ENCODE measurements at places on chromosomes 12 and 14.

DNA sequence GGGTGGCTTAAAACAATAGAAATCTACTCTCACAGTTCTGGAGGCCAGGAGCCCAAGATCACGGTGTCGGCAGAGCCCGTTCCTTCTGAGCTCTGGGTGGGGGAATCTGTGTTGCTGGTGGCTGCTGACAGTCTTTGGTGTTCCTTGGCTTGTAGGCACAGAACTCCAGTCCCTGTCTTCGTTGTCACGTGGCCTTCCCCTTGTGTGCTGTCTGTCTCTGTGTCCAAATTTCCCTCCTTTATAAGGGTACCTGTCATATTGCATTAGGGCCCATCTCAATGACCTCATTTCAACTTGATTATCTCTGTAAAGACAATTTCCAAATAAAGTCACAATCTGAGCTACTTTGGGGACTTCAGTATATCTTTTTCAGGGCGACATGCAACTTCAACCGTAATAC, 81.6 kb downstream of the CCDC92 start:
- DNase-seq, result no peak

DNA sequence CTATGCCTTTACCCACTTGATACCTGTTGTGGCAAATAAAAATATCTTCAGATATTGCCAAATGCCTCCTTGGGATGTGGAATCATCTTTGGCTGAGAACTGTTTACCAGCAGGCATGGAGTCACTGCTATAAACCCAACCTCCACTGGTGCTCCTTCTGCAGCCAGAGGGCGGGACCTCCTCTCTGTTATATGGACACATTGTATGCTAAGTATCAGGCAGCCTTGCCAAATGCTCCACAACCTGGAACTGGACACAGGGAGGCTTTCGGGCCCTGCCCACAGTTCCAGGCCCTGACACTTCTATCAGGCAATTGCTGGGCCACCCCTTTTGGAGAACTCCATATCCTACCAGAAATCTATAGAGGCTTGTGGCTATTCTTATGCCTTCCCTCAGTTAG, 201.0 kb downstream of the TMX1 start:
- DNase-seq, result no peak

DNA sequence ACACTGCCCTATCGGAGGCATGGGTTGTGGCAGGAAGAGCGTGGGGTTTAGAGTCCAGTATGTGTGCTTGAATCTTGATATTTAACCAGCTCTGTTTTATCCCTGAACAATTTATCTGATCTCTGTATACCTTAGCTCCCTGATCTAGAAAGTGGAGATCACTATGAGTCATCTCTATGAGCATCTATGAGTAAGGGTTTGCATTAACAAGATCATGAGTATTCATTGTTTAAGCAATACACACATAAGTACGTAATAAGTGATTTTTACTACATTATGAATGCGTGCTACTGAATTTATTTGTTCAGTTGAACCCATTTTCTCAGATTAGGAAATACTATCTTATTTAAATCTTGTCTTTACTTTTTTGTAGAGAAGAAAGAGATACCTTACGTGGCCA, 49.4 kb downstream of the GPATCH2L start:
- DNase-seq, result no peak

- DNase-seq, result no peak
These were observed 135.6 kb downstream of the BCL11B start for GRCh38 chr14:99136401-99136800.

- DNase-seq, result no peak
These were observed 845 bp upstream of the RARG start for GRCh38 chr12:53232646-53233461.

GRCh38 chr12:118033323-118033722, 16.8 kb downstream of the RFC5 start:
- no peak for DNase-seq

DNA sequence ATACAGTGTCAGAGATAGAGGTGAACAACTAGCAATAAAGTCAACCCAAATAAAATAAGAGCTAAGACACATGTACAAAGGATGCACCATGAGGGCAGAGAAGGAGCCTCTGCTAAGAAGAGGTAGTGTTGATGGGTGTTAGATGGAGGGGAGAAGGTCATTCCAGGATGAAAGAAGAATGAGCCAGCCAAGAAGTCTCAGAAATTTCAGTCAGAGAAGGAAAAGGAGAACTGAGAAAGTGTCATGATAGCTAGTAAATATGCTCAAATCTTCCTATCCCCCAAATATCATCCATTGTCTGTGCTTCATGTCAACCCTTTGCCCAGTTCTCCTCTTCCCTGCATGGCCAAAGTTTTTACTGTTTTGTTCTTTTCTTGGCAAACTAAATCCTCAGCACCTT, 225.2 kb upstream of the BTG1 start:
- no peak for DNase-seq

- no peak for DNase-seq
These were observed 32.0 kb upstream of the SIX1 start for GRCh38 chr14:60681271-60681670.

DNA sequence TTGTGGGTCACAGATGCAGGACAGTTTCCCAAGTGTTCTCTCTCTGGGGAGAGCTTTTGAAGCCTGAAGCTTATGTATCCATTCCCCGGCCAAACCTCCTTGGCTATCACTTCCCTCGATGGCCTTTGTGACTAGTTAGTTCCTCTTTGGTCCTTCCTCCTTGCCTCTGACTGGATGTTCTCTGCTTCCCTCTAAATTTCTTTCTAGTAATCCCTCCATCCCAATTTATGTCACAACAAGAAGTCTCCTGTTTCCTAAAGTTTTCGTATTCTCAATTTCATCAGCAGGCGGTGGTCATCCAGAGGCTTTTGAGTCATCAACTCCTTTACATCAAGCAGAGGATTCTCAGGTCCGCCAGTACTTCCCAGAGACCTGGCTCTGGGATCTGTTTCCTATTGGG, 27.5 kb downstream of the A2ML1 start:
- DNase-seq, result no peak

DNA sequence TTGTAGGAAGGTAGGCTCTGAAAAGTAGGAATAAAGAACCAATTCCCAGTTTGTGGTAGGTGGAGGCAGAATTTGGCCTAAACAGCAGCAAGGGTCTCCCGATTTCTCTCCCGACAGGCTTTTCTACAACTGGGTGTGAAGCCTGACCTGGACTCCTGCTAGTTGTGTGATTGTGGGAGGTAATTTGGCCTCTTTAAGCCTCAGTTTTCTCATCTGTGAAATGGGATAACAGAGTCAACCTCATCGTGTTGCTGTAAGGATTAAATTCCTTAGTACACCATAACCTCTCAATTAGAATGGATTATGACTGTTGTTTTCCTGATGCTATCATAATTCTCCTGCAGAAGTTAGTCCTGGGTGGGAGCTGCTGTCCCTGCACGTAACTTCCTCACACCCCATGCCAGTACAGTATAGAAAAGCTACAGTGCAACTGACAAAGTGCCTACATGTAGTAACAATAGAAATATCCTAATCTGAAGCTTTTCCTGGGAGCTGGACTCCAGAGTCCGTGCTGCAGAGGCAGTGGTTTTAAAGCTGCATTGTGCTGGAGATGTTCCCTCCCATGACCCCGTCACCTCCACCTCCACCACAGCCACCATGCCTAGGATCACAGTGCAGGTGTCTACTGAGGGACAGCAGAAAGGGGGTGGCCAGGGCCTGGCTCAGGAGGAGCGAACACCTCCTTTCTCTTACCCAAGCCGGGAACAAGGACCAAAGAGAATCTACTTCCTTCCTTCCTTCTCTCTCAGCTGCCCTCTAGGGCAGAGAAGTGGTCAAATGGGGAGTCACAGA, 76.5 kb downstream of the FBXL14 start:
- no peak for DNase-seq

GRCh38 chr14:45039390-45039789, 44.5 kb upstream of the PRPF39 start:
- DNase-seq, result no peak

DNA sequence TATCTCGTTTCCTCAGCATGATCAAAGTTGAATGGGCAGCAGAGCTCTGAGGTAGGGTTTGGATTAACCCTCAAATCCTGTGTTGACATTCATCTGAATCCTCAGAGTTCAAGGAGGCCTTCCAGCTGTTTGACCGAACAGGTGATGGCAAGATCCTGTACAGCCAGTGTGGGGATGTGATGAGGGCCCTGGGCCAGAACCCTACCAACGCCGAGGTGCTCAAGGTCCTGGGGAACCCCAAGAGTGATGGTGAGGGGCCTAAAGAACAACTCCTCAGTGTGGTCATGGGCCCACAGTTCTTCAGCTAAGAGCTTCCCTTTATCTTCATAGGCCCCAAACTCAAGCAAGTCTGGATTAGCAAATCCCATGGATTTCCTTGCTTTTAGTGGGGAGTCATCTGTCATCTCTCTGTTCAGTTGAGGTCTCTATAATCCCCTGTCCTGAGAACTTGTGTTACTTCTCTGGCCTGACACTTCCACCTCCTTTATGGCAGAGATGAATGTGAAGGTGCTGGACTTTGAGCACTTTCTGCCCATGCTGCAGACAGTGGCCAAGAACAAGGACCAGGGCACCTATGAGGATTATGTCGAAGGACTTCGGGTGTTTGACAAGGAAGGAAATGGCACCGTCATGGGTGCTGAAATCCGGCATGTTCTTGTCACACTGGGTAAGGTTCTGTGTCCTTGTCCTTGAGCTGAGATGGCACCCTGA, 1.5 kb downstream of the MYL6 start:
- no peak for DNase-seq

DNA sequence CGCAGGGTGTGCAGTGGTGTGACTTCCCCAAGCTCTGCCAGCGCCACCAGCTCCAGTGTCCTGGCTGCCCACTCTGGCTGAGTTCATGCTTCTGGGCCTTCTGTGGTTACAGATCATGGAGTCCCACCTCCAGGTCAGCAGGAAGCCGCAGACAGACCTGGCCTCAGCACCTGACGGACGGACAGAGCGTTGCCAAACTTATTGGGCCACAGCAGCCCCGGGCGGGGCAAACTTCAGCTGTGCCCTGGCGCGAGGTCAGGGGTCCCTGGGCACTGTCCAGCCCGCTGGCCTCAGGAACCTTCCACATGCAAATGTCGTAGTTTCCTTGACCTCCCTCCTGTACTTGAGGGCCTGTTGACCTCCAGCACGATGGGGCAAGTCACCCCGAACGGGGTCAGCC, 11.2 kb downstream of the GPR132 start:
- DNase-seq, result no peak

DNA sequence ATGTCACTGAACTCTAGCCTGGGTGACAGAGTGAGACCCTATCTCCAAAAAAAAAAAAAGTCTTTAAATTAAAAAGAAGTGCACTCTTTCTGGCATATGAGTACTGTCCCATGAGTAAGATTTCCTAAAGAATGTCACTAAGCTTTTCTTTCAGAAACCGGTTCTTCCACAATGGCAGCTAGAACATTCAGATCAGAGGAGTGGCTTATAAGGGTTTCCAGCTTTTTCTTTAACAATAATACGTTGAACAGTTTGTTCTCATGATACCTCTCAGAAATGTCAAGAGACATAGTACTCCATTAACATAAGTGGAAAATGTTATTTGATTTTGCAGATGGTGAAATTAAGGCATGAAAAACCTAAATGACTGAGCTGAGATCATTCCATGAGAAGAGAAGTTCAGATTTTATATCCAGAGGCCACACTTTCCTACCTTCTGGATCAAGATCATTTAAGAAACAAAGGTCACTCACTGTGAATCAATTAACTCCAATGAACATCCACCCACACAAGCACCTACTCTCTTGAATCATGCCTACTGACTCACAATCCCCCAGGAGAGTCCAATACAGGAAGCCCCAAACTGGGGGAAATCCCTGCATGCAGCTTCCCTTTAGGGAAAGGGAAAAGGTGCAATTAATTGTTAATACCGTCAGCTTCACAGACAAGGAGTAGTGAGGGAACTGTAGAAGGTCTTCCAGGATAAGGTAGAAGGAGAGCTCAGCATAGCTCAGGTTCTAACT, 86.9 kb downstream of the SPTSSA start:
- DNase-seq, result no peak

- peak; percentile 87 for DNase-seq
These were observed 114.0 kb downstream of the PRMT8 start for GRCh38 chr12:3604748-3605586.

DNA sequence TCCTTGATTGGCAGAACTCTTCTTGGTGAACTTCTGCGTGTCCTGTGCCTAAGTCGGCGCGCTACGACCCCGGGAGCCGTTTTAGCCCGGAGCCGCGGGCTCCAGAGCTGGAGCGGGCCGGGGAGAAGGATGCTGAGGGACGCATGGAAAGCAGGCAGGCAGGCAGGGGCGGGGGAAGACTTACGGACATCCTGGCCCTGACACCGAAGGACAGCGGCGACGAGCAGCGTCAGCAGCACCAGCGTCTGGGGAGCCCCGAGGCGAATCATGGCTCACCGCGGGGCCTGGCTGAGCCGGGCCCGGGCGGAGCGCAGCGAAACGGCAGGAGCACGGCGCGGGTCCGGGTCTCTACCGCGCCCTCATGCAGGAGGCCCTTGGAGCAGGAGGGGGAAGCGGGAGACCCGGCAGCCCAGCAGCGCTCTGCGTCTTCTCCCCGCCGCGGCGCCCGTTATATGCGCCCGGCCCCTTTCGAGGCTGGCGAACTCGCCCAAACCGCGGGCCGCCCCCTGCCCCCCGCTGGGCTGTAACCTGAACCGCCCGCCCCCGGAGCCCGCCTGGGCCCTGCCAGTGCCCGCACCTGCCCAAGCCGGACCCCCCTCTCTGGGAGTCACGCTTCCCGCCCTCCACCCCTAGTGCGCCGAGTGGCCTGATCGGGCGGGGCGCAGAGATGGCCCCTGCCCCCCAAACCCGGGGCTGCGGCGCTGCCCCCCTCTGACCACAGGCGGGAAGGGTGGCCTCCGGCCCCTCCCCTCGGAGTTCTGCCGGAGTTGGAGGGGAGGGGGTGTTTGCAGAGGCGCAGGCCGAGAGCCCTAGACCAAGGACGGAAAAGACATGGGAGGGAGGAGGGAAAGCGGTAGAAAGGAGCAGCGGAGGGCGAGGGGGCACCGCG, at the start of gene COL2A1:
TSS of gene COL2A1 (minus strand) at position 424 of the 889 bp plus-strand sequence. CDS start at position 269, 155 bp downstream.
- no peak for DNase-seq

DNA sequence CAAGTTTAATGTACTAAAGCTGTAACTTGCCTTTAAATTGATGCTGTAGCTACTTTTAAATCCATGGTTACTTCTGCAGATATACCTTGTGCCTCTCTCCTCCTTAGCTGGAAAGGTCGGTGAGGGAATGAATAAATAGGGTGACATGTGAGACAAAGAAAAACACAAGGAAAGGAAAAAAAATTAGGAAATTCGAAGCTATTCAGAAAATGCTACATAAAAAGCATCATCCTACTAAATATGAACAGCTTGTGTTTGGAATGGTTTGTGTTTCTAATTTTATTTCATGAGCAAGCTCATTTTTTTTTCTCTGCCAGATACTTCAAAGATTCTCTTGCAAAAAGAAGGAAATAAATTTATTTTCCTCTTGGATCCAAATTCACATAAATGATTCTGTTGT, 186.3 kb upstream of the NUDT4 start:
- no peak for DNase-seq
